T1000 (cell line): ENCODE measurements at places on chromosomes 2 and 18.

DNA sequence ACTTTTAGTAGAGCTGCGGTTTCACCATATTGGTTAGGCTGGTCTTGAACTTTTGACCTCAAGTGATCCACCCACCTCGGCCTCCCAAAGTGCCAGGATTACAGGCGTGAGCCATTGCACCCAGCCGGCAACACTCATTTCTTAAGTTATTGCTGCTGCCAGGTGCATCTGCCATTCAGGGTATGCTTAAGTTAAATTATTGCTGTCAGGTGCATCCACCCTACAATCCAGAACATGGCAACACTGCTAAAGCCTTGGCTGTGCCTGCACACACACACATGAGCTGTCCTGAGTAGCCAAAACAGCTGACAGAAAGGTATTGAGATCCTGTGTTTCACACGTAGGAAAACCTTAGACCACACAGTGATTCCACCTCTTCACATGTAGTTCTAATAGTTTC is 148.2 kb downstream of the FAM161A start:
- DNase-seq: no peak

- DNase-seq: peak; percentile 15
Observed at GRCh38 chr18:48955830-48956261, 5.1 kb upstream of the SMAD7 start.

DNA sequence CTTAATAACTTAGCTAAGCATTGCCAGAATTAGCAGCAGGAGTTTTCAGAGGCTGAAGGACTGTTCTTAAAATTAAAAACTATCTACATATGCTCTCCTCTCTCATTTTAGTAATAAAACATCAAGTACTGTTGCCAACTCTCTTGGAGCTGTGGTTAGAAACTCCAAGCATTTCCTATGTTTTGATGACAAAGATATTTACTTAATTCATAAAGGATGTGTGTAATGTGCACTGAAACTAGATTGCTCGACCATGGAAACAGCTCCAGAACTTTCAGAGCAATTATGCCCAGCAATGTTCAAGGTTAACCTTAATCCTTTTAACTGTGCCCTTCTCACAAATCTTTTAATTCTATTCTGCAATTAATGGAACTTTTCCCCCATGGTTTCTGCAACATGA is 8.4 kb downstream of the GRP start:
- no peak for DNase-seq

- DNase-seq: no peak
Observed at GRCh38 chr2:98026927-98027522, 31.3 kb upstream of the TMEM131 start.

DNA sequence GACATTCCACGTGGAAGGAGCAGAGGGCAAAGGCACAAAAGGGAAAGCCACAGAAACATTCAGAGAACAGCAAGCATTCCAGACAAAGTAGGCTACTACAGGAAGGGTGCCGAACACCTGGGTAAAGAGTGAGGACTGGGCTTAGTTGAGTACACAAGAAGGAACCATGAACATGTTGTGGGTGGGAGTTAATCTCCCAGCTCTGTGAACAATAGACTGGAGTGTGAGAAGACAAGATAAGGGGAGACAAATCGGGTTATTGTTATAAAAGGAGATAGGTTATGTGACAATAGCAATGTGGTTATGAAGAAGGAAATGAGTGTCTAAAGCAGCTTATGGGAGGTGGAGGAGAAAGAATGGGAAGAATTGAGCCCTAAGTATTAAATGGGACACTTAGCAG is 70.0 kb downstream of the DPP4 start:
- no peak for DNase-seq

DNA sequence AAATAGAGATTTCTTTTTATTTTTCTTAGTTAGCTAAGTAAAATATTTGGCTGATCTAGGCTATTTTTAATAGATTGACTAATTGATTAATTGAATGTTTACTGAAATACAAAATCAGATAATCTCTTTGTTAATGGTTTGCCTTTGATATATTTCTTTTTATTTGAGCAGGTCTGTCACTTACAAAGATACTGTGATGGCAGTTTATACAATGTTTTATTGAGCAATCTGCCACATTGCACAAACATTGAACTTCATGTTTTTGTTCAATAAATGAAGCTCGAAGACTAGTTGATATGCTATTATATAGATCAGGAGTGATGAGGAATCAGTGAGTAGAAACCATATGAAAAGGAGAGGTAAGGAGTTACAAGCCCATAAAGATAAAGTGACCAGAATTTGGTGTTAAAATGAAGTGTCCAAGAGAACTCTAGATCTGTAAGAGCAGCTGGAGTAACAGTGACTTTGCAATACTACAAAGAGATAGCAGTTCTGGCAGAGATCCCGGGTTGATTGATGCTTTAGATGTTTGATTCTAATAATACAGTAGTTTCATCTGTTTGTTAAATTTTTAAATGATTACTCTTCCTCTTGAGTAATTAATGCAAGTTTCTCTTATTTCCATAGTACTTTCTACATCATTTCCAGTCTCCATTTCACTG is 574.2 kb downstream of the CCDC85A start:
- no peak for DNase-seq

DNA sequence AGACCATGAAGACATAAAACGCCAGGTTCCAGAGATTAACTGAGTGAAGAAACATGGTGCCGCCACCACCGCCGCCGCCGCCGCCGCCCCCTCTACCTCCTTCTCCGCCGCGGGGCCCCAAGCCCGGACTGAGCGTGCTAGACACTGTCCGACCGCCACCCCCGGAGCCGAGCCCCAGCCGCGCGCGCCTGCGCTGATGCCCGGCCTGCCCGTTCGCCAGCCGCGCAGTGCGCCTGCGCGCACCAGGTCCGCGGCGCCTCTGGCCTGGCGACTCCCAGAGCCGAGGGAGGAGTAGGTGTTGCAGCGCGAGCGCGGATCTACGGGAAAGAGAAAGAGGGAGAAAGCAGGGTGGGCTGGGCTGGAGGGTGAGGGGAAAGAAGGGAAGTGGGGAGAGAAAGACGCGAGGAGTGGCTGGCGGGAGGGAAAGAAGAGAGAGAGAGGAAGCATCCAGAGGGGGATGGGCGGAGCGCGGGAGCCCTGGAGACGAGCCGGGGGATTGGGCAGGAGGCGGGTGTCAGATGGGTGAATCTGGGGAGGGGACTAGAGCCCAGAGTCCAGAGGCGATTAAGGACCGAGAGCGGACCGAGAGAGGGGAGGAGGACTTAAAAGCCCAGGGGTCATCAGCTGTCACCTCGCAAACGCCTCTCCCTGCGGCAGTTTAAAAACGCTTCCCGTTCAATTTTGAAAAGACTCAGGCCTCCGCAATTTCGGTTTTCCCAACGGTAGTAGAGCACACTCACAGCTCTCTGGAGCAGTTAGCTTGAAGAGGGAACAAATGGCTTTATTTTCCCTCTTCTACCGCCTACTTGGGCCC is at the start of gene PGAP1:
Gene PGAP1, minus strand, starts transcription at position 146 of the 814 bp plus-strand sequence. Its CDS starts 91 bp downstream, at position 55.
- DNase-seq: peak; percentile 90

DNA sequence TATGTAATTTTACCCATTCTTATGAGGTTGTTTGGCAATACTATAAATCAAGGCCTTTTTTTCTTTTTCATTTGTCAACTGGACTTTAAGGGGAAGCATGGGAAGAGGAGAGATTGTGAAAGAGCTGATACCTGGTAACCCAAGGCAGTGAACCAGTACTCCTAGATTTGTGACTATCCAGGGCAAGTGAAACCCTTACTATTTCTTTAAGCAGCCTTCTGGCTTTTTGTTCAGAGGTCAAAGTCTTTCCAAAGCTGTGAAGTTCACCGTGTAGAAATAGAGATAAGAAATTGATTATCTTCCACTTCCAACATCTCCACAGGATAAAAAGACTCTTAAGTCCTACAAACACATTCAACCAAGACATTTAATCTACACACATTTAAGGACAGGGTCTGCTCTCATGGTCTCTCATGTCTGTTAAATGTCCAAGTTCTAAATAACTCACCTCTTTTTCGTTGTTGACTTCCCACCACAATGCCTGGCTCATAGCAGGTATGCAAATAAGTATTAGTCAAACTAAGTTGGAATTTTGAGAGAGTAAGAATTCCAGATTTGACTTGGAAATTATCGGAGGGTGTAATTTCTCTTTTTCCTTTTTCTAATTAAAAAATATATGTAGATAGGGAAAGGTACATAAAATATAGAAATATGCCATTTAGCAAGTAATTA is 485.8 kb downstream of the STK39 start:
- DNase-seq: no peak

GRCh38 chr2:132752421-132753206 is 82.6 kb upstream of the LYPD1 start:
- no peak for DNase-seq

DNA sequence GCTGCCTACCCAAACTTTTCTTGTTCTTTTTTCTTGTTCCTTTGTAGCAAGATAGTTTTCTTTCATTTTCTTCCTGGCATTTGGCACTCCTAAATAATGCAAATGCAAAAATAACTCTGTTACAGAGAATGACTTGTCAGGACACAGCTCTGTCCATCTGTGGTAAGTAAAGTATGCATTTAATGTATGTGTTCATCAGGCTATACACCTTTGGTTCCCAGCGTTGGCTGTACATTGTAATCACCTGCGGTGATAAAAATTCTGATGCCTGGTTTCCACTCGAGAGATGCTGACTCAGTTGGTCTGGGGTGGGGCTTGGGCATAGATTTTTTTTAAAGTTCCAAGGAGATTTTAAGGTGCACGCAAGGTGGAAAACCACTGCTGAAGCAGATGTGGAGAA is at the start of gene SERPINB13:
Gene SERPINB13, plus strand, starts transcription at position 378 of the 400 bp plus-strand sequence. CDS start 1,325 bp downstream, outside the sequence.
- DNase-seq: no peak

- DNase-seq: no peak
Observed at GRCh38 chr2:135948642-135949355, 36.6 kb downstream of the DARS1 start.

- no peak for DNase-seq
Observed at GRCh38 chr2:205570648-205571047, 111.7 kb upstream of the NRP2 start.

DNA sequence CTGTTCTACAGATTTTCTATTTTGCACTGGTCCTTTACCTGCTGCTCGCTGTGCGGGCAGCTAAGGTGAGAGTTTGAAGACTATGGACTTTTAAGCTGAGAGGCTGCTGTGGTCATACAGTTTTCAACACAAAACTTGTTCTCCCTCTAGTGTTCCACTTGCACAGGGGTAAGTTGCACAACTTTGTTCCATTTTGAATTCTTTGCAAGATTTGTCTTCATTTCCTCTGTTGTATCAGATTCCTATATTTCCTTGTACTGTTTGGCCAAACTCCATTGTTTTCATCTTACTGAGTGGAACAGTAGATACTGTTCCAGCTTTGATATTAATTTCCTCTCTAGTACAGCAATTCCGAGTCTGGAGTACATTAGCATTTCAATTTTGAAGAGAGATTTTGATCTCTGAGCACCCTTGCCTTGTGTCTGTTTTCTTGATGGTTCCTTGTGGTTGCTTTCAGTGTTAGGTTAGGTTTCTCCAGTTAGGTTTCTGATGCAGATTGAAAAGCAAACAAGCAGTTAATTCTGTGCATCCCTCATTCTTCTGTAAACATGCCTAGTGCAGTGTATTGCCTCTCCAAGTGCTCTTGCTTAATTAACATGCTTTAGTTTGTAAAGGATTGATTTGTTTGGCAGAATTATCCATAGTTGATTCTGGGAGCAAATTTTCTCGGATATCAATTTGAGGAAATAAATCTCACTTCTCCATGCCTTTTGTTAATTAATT is 188.8 kb downstream of the PTPRM start:
- no peak for DNase-seq

GRCh38 chr18:74368901-74369705 is 53.5 kb downstream of the C18orf63 start:
- no peak for DNase-seq

- no peak for DNase-seq
Observed at GRCh38 chr18:6837904-6838303, 108.4 kb downstream of the ARHGAP28 start.

DNA sequence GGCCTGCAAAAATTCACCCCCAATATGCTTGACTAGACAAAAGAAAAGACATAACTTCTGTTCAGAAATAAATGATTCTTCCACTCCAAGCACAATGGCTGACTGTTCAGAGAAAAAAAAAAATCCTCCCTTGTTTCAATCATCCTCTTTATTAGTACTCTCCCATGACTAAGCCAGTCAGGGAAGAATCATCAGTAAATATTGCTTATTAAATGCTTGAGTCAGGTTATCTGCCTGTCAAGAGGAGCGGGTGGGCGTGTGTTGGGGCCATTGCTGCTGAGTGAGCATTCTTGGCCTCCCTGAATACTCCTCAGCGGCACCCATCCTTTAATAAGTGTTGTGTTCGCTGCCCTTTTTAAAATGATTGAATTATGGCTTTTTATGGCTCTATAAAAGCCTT is 1334.8 kb upstream of the CELF4 start:
- DNase-seq: no peak

GRCh38 chr2:34266908-34267697 is 668.0 kb upstream of the FAM98A start:
- no peak for DNase-seq

GRCh38 chr2:33210626-33211025 is 263.9 kb downstream of the LTBP1 start:
- no peak for DNase-seq

DNA sequence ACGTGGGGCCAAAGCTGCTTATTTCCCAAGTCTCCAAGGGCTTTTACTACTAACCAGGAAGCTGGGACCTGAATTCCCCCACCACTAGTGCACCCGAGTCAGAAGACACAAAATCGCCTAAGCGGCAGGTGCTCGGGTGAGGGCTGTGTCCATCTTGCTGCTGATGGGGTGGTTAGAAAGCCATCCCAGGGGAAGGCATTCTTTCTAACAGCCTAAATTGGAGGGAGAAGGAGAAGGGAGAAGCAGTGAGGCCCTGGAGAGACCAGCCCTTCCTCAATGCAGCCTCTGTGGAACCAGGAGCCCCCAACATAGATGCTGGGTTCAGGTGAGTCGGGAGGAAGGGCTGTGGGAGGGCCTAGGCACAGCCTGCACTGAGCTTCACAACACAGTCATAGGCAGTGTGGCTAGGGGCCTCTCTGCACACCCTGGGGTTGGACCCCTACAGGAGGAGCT is 1.9 kb upstream of the PROM2 start:
- DNase-seq: no peak

DNA sequence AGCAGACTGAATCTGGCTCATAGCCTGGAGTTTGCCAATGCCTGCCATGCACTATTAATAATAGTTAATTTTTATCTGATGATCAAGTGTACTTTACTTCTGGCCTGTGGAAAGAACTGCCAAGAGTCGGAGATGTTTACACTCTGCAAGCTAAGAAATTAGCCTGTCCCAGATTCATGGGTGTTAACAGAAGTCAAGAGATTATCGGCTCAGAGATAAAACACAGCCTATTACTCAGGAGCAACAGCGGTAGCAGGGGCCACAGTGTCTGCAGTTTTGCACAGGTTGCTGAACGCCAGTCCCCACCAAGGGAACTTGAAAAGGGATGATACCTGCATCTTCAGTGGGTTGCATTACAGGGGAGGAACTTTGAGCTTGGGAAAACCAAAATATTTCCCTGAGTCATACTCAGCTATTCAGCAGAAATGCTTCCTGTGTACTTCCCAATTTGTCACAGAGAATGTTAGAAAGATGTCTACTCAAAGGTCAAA is 4.3 kb upstream of the ADI1 start:
- DNase-seq: no peak

GRCh38 chr2:222747526-222748160 is 76.2 kb downstream of the MOGAT1 start:
- DNase-seq: no peak

- no peak for DNase-seq
Observed at GRCh38 chr18:35477497-35477896, 20.3 kb downstream of the INO80C start.

- DNase-seq: no peak
Observed at GRCh38 chr2:11187731-11188130, 32.5 kb downstream of the SLC66A3 start.

GRCh38 chr2:17821535-17822444 is 5.5 kb downstream of the MSGN1 start:
- DNase-seq: no peak

GRCh38 chr2:17878281-17879136 is at the start of gene KCNS3:
Gene KCNS3, plus strand, starts transcription at chr2:17878667. Its CDS starts 52,342 bp downstream, at chr2:17931009.
- DNase-seq: peak; percentile 10
